ENCODE measurements at places on chromosomes 5 and 9.

DNA sequence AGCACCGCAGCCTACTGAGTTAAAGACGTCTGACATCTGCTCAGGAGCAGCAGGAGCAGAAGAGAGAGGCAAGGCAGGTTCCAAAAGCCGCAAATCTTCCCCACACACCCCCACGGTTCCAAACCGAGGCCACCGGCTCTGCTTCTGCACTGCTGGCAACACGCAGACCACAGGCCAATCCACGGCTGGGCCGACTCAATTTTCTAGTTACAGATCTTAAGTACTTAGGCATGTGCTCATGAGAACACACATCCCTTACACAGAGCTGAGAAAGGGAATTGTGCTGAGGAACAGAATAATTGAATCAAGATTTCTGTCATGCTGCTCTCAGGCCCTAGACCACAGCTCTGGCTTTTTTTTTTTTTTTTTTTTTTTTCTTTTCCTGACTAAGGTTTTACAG lies 32.6 kb downstream of the PAX5 start:
- no peak for DNase-seq

- no peak for DNase-seq
Measured at GRCh38 chr9:127133739-127134167, 11.3 kb upstream of the ANGPTL2 start.

- no peak for DNase-seq
Measured at GRCh38 chr5:175377816-175378215, 66.2 kb downstream of the DRD1 start.

DNA sequence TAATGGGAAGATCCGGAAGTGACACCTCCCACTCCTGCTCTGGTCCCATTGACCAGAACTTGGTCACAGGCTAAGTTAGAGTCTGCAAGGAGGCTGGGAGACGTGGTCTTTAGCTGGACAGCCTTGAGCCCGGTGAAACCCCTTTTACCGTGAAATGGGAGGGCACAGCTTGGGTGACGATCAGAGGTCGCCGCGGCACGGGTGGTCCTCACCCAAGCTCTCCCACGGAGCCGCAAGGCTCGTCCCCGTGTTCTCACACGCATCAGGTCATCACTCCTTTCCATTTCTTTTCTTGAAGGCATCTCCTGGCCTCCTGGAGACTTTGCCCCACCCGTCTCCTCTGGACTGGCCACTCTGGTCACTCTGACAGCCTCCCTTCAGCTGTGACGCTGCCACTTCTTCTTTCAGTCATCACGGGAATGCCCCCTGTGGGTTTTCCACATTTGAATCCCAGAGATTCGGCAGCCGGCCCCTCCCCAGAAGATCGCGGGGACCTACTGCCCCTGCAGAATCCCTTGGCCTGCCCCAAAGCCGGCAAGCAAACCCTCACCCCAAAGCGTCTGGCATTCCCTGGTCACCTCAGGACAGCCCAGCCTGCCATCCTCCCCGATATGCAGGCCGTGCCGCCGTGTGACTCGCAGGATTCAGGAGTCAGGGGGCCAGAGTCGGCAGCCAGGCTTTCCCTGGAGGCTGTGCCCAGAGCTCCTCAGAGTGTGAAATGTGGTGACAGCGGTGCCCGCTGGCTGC lies 18.9 kb upstream of the EGFL7 start:
- DNase-seq, result no peak

DNA sequence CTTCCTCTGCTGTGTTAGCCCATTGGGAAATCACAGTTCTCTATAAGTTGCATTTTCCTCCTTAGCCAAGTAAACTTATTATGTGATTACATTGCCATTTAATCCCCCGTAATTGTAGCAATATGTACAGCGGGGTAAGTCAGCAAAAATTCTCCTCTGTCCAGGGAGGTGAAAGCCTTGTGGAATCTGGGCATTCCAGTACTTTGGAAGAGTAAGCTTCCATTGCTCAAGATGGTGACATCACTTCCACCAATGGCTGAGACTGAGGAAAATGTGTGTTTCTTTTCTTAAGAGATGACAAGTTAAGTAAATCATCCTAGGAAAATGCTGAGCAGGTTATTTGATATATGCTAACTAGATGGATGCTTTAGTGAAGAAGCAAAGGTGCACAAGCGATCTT lies 436.7 kb downstream of the CETN3 start:
- no peak for DNase-seq

DNA sequence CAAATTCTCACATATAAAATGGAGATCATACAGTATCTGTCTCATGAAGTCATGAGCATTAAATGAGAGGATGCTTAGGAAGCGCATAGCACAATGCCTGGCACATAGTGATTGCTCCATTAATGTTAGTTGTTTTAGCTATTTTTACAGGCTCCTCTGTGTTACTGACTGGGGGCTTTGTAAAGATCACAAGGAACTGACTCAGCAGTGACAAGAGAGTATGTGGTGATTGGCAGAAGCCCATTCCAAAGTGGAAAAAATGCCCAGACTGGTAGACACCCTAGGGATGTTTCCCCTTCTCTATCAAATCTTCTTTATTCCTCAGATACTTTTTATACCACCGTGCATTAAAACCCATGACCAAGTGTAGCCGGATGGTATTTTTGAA lies 33.5 kb downstream of the ABLIM3 start:
- DNase-seq, result no peak

DNA sequence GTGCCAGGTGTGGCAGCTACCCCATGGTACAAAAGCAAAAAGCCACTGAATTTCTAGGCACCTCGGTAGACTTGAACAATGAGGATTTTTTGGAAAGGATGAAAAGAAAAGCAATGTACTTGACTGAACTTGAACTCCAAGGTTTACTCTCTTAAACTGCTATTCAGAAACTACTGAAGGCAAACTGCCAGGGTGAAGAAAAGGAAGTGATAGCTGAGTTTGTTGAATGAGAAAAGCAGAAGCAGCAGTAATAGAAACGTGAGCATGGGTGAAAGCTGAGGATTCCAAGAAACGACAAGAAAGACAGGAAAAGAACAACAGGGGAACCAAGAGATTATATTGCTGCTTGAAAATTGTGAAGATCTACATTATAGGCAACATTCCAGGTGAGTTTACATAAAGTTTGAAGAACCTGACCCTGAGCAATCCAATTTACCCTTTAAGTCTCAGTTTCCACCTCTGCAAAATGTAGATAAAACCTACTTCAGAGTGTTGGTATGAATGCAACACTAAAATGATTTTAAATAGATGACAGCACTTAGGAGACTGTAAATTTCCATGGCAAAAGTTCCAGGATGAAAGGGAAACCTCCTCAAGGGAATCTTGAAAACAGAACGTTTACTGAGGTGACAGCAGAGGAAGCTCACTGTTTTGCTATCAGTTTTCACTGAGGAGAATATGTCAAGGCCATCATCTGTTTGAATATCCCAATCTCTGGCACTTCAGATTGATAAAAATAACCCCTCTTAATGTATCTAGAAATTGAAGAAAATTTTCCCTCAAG lies 245.8 kb downstream of the SPATA31D1 start:
- DNase-seq, result no peak

DNA sequence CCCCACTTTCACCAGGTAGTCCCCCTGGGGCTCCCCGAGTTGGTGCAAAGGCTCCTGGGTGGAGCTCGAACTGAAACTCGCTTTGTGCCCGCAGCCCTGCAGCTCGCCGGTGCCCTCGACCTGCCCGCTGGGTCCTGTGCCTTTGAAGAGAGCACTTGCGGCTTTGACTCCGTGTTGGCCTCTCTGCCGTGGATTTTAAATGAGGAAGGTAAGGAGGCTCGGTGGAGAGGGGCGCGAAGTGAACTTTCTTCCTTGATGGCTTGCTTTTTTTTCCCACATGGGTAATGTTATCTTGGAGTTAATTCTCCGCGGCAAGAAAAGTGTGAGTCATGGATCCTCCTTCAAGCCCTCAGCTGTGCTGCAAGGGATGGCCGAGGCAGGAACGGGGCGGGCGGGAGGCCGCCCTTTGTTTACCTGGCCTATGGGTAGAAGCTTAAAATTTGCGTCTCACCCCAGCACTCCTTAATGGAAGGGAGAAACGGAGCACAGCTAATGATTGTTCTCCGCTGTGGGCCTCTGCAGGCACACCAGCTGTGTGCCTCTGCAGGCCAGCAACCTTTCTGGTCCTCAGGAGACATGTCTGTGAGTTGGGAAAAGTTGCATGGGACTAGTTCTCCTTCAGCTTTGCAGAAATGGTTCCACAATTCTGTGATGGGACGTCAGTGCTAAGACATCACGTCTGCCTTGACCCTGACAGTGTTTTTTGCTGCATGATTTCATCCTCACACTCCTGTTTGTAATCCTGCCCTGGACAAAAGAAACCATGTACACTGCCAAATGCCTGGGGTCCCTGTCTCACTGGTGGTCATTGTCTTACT lies 1.1 kb downstream of the MAMDC2 start:
- no peak for DNase-seq

DNA sequence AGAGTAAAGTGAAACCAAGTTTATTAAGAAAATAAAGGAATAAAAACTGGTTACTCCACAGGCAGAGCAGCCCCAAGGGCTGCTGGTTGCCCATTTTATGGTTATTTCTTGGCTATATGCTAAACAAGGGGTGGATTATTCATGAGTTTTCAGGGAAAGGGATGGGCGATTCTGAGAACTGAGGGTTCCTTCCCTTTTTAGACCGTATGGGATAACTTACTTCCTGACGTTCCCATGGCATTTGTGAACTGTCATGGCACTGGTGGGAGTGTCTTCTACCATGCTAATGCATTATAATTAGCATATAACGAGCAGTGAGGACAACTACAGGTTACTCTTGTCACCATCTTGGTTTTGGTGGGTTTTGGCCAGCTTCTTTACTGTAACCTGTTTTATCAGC lies 323.9 kb upstream of the PTGER4 start:
- DNase-seq, result no peak

All from central memory CD4-positive, alpha-beta T cell (primary cell).